Activated CD4-positive, alpha-beta T cell treated with anti-CD3 and anti-CD28 coated beads for 24 hours (primary cell): ENCODE measurements at places on chromosomes 6 and 20.

DNA sequence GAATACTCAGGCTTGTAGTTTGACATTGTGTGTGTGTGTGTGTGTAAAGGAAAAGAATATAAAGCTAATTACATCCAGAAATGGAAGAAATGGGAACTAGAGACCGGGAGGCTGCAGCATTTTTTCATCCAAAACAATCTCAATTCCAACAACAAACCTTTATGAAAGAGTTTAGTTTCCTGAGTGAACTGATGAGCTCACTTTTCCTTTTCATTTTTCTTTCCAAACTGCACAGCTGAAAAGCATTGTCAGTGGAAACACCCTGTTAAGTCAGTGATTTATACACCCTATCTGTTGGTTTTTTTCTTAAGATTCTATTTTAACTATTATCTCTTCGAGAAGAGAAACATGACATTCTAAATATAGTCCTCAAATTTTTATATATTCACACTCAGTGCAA lies 130.9 kb downstream of the RFPL4B start:
- no peak for DNase-seq

DNA sequence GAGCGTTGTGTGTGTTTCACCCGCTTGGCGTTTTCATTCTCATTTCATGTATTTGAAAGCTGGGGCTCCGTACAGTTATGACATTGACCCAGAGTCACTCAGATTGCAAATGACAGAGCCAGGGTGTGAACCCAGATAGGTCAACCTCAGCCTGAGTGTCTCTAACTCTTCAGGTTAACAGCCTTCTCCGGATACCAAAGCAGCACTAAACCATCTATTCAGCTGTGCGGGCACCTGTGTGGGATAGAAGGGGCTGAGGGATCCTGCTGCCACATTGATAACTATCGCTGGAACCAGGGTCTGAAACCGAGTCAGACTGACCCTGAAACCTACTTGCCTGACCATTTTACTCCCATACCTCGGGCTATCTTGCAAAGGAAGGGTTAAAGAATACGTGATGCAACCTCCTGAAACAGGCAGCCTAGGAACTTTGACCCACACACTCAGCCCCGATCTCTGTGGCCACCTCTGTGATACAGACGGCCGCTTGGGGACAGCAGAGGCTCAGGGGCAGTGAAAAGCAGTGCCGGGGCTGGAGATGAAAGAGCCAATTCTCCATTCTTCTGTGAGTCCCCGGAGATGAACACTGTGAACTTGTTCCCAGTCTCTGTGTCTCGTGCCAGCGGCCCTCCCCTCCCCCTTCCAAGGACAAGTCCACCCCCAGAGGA lies 233.5 kb upstream of the QKI start:
- DNase-seq = no peak

DNA sequence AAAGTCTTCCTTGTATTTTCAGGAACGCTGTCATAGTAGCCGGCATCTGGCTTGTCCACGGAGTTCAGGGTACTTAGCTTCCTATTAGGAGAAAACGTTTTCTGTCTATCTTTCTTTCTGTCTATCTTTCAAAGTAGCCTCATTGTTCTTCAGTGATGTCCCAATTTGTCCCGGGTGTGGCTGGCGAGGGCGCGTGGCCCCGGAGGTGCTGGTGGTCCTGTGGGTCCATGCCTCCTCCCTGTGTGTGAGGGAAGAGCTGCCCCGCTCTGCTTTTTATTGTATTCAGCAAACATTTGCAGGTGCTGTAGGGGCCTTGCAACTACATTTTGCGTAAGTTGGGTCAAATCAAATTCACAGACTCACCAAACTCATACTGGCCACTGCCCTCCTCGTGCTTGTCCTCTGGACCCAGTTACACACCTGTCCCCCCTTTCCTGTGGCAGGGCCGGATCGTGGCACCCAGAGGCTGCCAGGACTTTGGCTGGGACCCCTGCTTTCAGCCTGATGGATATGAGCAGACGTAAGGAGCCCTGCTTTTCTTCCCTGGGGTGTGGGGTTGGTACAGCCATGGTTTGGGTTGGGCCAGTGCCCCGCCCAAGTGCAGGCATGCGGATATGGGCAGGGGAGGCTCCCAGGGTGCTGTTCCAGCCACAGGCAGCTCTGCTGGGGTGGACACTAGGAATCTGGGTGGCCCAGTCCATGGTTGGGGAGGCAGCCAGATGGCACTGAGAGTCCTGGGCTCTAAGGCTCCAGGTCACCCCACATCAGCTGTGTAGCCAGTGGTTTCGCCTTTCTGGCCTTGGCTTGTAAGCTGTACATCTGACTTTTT lies 12.3 kb downstream of the ITPA start:
- DNase-seq = no peak

DNA sequence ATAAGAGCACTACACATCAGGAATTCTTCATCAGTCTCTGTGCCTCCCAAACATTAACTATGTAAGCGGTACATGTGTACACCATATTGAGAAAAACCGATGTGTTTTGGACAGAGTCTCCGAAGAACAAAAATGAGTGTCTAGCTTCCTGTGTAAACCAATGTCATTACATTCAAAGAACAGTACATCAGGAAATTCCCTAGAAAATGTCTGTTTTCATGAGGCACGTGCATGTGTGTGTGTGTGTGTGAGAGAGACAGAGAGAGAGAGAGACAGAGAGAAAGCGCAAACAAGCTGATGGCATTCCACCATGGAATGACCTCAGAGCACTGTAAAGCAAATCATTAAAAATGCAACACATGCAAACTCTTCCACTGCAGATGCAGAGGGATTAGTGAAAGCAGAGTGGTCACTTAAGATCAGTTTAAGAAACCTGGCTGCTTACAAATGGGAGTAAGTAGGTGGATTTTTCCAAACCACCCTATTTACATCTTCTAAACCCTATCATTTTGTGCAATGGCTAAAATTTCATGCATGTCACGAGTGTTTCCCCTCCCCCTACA lies 133.9 kb downstream of the HIVEP2 start:
- DNase-seq = no peak

GRCh38 chr6:84927551-84927950 lies 163.2 kb upstream of the TBX18 start:
- no peak for DNase-seq

- no peak for DNase-seq
Observed at GRCh38 chr20:24402188-24402587, 67.2 kb upstream of the SYNDIG1 start.

- DNase-seq = no peak
Observed at GRCh38 chr20:3927486-3928291, 38.5 kb downstream of the PANK2 start.

- DNase-seq = no peak
Observed at GRCh38 chr20:47456952-47457724, 44.5 kb upstream of the NCOA3 start.

- DNase-seq = no peak
Observed at GRCh38 chr6:108254433-108255410, 6.1 kb downstream of the SNX3 start.

- no peak for DNase-seq
Observed at GRCh38 chr6:130409418-130410100, 43.7 kb downstream of the TMEM200A start.
